ENCODE measurements at places on chromosomes 7 and 10.

- DNase-seq, result no peak
Measured at GRCh38 chr10:80524190-80524909, 13.4 kb upstream of the SH2D4B start.

- DNase-seq, result no peak
Measured at GRCh38 chr7:18313965-18314364, 181.6 kb upstream of the HDAC9 start.

GRCh38 chr10:74433993-74434392 lies 283.0 kb downstream of the ADK start:
- DNase-seq, result no peak

DNA sequence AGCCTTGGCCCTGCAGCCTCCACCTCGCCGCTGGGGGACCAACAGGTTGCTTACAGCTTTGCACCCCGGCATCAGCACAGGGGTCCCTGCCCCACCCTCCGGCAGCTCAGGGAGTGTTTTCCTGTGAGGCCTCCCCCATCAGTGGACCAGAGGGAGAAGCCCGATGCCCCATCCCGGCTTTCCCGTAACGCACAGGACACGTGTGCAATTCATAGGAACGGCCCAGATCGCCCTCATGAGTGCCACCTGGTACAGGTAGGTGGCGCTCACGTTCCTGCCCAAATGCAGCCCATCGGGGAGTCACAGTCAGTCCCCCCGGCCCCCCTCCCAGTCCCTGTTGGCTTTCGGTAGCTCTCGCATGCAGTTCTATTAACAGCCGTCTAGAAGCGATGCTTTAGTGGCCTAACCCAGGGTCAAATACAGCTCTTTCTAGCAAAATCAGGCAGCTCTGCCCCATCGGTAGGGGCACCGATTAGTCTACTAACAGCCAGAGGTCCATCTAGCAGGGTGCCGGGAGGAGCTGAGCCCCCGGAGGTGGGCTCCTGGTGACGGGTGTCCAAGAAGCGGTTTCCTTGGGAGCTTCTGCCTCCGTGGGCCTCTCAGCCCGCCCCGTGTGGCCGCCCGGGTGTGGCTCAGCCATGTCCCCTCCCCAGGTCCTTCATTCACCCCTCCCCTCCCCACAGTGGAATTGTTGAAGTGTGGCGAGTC lies 48.4 kb upstream of the GTF2IRD1 start:
- DNase-seq, result no peak

DNA sequence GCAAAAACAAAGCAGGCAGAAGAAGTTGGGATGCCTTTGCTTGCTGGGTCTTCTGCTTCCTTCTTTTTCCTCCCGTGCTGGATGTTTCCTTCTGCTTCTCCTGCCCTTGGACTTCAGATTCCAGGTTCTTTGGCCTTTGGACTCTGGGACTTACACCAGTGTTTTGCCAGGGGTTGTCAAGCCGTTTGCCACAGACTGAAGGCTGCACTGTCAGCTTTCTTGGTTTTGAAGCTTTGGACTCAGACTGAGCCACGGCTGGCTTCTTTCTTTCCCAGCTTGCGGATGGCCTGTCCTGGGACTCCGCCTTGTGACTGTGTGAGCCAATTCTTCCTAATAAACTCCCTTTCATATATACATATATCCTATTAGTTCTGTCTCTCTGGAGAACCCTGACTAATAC lies 11.3 kb upstream of the LCOR start:
- DNase-seq, result no peak

GRCh38 chr7:121081327-121081936 lies 92.9 kb downstream of the CPED1 start:
- no peak for DNase-seq

DNA sequence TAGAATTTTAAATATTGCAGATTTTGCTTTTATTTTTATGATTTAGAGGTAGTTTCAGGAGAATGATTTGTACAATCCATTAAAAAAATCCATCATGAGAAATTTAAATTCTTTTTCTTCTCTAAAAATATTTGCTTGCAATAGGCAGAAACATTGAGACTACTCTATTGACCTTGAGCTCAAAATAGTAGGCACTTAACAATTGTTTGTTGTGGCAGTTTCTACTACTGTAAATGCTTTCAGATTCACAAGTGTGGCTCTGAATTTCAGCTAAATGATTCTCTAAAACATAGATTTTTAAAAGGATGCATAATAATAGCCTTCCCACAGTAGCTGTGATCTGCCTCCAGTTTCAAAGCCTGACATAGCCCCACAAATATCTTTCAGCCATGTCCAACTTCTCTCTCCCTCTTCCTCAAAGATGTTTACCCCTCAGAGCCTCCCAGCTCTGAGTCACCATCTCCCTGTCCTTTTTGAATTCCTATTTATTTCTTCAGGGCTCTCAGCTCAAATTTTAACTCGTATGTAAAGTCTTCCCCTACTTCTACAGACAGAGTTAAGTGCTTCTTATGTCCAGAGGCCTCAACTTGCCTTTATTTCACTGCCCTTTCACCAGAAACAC lies 160.5 kb downstream of the AOAH start:
- no peak for DNase-seq

DNA sequence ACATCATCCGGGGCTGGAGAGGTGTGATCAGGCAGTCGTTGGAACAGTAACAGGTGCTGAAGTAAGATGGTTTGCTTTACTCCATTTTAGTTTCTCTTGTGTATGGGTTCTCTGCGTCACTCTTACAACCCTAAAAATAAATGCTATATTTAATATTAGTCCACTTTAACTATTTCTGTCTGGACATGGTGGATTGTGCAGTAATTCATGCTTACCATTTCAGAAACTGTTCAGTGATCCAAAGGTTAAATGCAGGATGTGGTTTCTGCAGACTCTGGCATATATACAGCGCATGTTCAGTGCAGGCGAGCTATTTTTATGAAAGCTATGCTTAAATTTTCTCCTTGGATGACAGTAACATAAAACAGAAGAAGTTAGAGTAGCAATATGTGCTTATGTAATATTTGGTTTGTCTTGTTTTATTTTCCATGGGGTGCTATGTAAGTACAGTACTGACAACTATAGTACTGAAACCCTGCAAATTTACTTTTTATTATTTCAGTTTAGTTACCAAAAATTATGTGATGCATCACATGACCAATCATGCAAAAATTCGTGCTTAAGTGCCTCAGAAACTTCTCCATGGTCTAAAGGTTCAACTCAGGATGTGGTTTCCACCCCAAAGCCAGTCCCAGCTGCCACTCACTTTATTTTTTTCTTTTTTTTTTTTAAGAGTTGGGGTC lies 46.6 kb upstream of the GRID1 start:
- no peak for DNase-seq

- DNase-seq, result no peak
Measured at GRCh38 chr7:79180533-79180932, 272.9 kb downstream of the MAGI2 start.

DNA sequence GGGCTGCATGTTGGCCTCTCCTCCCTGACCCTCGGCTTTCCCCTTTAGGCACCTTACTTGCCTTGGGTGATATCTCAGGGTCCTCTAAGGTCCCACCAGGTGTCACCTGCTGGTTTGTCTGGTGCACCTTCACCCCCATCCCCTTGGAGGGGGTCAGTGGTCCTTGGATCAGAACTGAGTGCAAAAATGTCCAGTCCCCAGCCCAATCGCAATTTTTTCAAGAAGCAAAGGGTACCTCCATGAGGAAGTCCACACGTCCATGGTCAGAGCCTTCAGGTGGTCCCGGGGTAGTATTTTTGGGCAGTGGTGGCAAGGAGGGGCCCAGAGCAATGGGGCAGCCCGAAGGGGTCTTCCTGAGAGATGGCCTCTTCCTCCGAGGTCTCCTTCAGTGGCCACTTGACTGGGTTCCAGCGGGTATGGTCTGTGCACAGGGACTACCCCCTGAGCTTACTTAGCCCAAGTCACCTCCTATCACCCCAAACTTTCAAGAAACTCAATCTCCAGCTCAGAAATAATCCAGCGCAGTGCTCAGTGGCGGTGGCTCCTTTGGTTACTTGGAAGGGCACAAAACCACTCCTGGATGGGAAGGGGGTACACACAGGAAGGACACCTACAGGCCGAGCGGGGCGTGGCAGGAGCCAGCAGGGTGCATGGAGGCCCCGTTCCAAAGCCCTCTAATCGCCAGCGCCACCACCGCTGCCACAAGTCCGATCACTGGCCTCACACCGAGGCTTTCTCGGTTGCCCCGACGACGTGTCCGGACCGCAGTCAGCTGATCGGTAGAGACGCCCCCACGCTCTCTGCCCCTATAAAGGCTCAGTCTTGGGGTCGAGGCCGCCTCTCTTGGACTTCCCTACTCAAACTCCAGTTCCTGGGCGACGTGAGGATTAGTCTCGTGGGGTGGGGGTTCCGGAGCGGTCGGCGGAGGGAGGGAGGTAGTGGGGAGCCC lies 4.5 kb downstream of the SAP25 start:
- DNase-seq, result peak; percentile 43

DNA sequence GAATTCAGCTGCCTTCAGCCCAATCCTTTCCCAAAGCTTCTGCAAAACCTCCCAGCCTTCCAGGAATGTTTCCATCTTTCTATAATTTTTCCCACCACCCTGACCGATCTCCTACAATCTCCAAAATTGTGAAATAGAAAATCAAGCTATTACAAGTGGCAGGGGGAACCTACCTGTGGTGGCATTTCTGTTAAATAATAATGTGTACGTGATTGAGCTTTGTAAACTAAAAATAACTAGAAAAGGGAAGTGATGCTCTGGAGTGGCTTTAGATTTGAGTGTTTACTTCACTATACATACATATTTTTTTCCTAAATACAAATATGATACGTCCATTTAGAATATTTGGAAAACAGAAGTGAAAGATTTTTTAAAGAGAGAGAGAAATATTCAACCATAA lies 593.6 kb downstream of the GRM8 start:
- no peak for DNase-seq

DNA sequence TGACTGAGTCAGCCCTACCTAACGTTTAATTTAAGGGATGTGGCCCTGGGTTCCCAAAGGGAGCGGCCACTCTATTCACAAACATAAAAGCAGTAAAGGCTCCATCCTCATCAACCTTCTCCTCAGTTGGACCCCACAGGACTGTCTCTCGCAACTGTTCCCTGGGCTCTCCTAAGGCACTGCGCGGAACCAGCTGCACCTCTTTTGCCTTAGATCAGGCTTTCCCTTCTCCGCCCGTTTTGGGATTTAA lies 689 bp upstream of the GTPBP4 start:
- no peak for DNase-seq

- no peak for DNase-seq
Measured at GRCh38 chr10:65501259-65501658, 1424.6 kb upstream of the LRRTM3 start.

DNA sequence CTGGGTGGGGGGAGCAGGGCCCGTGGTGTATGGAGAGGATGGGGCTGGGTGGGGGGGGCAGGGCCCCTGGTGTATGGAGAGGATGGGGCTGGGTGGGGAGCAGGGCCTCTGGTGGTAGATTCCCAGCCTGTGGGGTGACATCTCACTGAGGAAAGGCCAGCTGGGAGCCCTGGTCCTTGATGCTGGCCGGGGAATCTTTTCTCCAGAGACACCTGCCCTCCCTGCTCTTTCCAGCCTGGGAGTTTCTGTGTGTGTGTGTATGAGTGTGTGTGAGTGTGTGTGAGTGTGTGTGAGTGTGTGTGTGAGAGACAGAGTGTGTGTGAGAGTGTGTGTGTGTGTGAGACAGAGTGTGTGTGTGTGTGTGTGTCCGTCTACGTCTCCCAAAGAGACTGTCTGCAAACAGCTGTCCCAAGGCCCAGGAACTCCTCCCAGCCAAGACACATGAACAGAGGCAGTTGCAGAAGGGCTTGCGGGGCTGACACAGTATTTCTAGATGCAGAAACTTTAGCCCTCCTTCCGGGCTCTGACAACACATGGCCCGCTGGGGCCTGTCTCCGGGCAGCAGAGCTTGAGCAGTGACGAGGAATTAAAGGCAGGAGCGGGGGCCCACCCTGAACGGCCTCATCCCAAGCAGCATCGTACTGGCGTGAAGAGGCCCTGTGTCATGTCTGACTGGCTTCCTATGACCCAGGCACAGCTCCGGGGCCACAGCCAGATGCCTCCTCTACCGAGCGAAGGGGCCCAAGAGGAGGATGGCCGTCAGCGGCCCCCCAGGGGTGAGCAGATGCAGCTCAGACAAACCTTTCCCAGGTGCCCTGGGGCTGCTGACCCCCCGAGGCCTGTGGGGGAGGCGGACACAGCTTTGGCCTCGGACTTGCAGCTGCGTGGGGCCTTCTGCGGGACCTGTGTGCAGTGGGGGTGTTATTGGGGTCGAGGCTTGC lies 24.3 kb downstream of the FAM20C start:
- DNase-seq, result no peak

DNA sequence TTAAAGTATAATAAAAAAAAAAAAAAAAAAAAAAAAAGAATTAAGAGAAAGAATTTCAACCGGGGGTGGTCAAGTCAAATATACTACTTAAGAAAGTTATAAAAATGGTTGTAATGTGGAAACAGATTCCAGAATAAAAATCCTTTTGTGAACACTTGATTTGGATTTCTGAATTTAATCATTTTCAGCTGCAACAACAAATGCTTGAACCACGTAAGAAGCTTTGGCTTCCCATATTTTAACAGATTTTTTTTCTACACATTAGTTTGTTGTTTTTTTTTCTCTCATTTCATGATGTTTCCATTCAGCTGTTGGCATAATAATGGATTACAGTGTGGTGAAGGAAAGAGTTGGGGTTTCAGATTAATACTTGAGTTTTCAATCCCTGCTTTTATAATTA lies 137.3 kb upstream of the AGR3 start:
- DNase-seq, result no peak

DNA sequence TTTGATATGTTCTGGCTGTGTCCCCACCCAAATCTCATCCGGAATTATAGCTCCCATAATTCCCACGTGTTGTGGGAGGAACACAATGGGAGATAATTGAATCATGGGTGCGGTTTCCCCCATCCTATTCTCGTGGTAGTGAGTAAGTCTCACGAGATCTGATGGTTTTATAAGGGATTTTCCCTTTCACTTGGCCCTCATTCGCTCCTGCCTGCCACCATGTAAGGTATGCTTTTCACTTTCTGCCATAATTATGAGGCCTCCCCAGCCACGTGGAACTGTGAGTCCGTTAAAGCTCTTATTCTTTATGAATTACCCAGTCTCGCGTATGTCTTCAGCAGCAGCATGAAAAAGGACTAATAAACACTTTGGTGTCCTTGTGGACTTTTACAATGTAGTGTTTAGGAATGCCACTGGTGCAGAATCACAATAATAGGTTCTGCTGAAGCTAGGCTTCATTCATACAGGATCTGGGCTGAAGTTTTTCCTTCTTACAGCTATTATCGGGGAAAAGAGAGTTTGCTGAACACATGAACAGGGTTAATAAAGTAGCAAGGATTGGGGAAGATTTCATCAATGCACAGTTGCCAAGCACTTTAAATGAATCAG lies 74.3 kb downstream of the CPED1 start:
- DNase-seq, result no peak

- no peak for DNase-seq
Measured at GRCh38 chr7:75611557-75612178, 119.5 kb downstream of the SPDYE5 start.

All from activated B cell treated with CpG ODN at 0.5 μM for 24 hours (primary cell).